ENCODE measurements at places on chromosomes 3 and 15. TPM values are rescaled to one million over a fixed set of nuclear protein-coding genes. Genes with fewer than 3 reads are reported as not detected.

- DNase-seq: no peak
Observed at GRCh38 chr3:141529717-141530414, 43.0 kb downstream of the RASA2 start.

DNA sequence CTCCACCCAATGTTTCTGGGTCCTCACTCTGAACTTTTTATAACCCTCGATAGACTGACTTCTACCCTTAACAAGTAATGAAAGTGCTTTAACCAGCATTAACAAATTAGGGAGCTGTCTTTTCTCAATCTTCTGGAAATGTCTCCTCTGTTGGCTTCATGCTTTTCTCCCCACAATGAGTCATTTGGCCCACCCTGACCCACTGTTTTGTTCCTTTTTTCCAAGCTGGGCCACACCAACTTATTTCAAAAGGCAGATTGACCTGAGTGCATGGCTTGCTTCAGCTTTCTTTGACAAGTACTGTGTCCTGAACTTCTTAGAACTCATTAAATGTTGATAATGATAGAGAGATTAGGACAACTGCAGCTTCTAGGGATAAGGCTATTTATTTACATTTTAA lies 199.6 kb upstream of the SEMA6D start:
- peak; percentile 13 for DNase-seq

GRCh38 chr3:168168743-168169142 lies 73.0 kb upstream of the GOLIM4 start:
- no peak for DNase-seq

DNA sequence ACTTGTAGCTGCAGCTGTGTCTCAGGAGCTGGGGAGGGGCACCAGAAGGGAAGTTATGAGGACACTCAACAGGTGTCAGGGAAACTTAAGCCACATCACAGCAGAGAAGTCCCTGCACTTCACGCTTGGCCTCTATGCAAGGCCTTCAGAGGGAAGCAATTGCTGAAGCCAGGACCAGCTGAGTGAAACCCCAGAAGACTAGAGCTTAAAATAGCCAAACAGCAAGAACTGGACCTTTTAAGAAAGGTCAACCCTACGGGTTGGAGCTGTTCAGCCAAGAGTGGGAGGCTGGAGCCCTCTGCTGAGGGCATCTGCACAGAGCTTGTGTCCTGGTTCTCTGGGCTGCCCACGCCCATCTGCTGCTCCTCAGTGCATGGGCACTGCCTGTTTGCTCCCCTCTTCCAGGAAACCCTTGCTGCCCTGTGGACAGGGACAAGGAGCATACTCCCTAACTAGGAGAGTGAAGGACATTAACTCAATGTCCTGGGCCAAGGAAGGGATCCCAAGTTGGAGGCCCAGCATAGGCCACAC lies 3.9 kb upstream of the GRAMD2A start:
- no peak for DNase-seq

- DNase-seq: no peak
Observed at GRCh38 chr15:73944161-73945129, 18.2 kb downstream of the LOXL1 start.

DNA sequence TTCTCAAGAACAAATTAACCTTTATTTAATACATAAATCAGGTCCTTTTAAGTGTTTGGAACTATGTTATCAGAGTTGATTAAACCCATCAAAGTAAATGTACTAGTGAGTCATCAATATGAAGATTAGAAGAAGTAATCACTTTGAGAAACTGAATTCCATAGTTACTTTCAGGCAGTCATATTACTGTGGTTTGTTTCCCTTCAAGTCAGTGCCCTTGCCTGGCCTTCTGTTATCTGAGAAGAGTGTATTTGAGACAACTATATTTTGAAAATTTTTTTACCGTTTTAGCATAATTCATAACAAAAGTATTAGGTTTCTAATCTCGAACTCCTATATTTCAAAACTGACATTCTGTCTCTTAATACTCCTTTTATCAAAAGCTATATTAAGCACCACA lies 73.6 kb downstream of the GMPS start:
- DNase-seq: peak; percentile 9

- DNase-seq: no peak
Observed at GRCh38 chr15:83892498-83892897, 238.6 kb downstream of the ADAMTSL3 start.

GRCh38 chr3:121748680-121749275 lies 763 bp downstream of the GOLGB1 start:
- DNase-seq: peak; percentile 50

DNA sequence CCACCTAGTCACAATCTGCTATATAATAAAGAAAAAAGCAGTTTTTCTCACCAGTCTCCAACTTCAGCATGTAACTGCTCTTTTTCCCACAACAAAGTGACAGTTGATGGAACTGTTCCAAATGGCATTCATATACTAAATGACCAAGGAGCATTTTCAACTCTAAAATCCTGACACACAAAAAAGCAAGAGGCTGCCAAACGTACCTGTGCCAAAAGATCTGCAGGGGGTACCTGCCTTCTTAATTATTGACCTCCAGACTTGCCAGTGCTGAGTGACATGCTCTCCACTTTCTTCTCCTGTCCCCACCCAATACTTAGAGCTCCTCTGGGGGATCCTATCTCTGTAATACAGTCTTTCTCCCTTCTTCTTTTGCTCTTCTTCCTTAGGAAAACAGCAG lies 18.0 kb downstream of the ZBED2 start:
- no peak for DNase-seq

- no peak for DNase-seq
Observed at GRCh38 chr15:45521596-45522327, 793 bp downstream of the SLC30A4 start.

DNA sequence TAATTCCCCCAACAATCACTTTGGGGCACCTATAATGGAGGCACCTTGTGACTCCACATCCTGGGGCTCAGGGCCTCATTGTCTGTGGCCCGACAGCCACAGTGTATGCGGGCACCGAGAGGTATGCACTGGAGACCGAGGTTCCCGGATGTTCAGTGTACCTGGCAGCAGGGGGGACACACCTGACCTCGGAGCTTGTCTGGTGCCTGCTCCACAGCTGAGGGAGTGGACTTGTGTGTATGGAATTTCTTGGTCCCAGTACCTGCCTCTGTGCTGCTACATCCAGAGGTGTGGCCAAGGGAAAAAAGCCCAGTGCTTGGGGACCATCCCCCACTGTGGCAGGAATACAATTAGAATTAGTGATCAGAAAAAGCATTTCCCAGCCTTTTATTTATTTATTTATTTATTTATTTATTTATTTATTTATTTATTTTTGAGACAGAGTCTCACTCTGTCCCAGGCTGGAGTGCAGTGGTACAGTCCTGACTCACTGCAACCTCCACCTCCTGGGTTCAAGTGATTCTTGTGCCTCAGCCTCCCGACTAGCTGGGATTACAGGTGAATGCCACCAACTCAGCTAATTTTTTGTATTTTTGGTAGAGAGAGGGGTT lies 8.8 kb upstream of the AEN start:
- no peak for DNase-seq

DNA sequence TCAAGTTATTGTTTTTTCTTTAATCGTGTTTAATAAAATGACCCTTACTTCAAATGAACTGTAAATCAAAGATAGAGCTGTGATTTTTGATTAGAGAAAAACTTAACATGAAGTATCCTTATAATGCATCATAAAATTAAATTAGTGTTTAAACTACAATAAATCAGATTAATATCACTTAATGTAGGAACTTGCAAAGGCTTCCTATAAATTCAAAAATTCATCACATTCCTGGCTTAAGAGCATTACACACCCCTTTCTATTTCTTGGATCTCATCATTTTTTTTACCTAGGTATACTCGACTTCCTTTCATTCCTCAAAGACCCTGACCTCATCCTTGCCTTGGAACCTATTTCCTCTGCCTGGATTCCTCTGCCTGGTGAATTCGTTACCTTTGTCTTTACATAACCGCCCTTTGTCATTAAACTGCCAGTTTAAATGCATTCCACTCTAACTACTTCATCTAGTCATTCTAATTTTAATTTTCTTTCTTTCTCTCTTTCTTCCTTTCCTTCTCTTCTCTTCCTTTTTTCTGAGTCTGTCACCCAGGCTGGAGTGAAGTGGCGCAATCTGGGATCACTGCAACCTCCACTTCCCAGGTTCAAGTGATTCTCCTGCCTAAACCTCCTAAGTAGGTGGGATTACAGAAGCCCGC lies 1244.5 kb downstream of the OTOL1 start:
- DNase-seq: no peak

GRCh38 chr3:25468866-25469319 lies 40.8 kb downstream of the RARB start:
- no peak for DNase-seq

DNA sequence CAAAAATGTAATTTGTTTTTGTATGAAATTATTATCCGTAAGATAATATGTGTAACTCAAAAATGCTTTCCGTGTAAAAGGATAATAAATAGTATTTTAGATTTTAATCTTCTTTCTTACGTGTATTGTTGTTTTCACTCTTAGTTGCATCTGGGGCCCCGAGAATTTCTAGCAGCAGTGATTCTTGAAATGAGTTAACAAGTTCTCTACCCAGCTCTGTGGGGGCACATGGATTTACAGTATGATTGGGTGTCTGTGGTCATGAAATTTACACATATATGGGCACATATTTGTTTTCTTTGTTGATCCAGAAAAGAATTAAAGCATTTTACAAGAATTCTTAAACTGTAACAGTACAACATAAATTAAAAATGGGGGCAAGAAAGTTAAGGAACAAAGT lies 145.9 kb upstream of the LRRFIP2 start:
- DNase-seq: no peak

- DNase-seq: peak; percentile 43
Observed at GRCh38 chr15:40470423-40471104, at the start of gene CHST14. TSS of gene CHST14 (plus strand) at chr15:40470984. CDS start at chr15:40471214, 230 bp downstream.

DNA sequence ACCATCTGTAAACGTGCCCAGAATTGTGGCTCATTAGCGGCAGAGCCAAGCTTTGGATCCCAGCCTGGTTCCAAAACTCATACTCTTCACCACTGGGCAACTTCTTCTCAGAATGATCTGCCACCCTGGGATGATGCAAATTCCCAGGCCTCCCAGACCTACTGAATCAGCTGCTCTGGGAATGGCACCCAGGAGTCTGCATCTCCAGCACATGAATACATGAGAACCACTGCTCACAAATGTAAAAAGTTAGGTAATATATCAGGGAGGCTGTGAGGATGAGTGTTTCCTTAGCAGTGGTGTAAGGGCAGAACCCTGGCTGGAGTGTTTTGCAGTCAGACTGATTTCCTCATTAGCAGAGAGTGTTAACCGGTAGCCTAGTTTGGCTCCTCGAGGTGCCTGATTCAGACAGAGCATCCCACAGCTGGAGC lies 94.2 kb downstream of the LIPC start:
- no peak for DNase-seq

GRCh38 chr3:32502946-32503286 lies 264 bp upstream of the CMTM6 start:
- DNase-seq: no peak

GRCh38 chr3:129534428-129535027 lies 6.1 kb downstream of the RHO start:
- DNase-seq: no peak

GRCh38 chr3:141849056-141849815 lies 27.2 kb upstream of the ATP1B3 start:
- DNase-seq: no peak

GRCh38 chr3:128992926-128993460 lies 883 bp downstream of the CFAP92 start:
- no peak for DNase-seq

GRCh38 chr3:42118762-42119361 lies 27.7 kb downstream of the TRAK1 start:
- DNase-seq: peak; percentile 49

DNA sequence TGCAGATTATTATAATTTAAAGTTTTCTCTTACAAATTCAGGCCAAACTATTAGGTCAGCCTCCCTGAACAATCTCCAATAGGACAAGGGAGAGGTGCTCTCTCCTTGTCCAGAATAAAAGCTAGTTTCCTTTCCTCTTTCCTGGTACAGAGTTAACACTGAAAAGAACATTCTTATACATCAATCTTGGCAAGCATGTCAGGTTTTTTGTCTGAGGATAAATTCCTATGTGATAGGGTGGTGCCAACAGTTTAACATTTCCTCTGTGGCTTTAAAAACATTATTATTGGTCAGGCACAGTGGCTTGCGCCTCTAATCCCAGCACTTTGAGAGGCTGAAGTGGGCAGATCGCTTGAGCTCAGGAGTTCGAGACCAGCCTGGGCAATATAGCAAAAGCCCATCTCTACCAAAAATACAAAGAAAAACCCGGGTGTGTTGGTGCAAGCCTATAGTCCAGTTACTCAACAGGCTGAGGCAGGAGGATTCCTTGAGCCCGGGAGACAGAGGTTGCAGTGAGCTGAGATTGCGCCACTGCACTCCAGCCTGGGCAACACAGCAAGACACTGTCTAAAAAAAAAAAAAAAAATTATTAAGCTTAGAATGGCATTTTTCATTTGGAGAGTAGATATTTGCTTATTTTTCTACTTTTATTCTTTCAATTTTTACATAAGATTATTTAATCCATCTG lies 13.7 kb upstream of the ULK4 start:
- DNase-seq: no peak

DNA sequence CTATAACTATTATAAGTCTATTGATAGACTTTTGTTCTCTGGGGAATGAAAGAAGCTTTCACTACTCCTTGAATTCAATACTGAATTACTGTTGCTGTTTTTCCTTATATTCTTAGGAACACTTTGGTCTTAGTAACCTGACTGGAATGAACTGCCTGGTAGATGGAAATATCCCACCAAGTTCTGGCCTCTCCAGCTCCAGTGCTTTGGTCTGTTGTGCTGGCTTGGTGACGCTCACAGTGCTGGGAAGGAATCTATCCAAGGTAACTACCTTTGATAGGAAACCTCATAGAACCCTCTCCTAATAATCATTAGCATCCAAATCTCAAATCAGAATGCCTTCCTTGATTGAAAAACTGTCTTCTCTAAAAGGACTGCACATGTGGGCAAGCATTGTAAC lies 69.1 kb downstream of the GALK2 start:
- DNase-seq: peak; percentile 33

- DNase-seq: no peak
Observed at GRCh38 chr15:40441565-40442531, 1.1 kb downstream of the BAHD1 start.

DNA sequence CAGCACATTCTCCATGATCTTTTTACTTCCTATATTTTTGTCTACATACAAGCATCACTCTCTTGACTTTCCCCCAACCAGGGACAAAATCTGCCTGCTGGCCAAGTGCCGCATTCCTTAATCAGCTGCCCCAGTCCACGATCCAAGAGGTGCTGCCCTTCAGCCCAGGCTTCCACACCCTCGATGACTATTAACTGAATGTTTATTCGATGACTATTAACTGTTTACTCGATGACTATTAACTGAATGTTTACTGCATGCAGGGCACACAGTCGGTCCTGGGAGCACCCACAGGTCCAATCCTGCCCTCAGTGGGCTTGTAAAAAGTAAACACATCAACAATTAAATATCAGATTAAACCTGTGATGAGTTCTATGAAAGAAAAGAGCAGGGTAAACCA lies 256.9 kb downstream of the ARRDC4 start:
- DNase-seq: no peak

GRCh38 chr3:193662757-193663322 lies 69.8 kb downstream of the OPA1 start:
- DNase-seq: no peak

The CIB2 gene
- total RNA-seq: 2.5 TPM

The HYAL1 gene
- total RNA-seq: 0.36 TPM

The TM4SF1 gene
- total RNA-seq: 366 TPM

The STRIT1 gene
- total RNA-seq: not detected

The CACNA1D gene
- total RNA-seq: under 0.01 TPM

The FOXB1 gene
- not detected for total RNA-seq

The MYEF2 gene
- total RNA-seq: 4.5 TPM

The CNBP gene
- total RNA-seq: 266 TPM

The NR1D2 gene
- 41.0 TPM for total RNA-seq

The ARPIN gene
- 3.9 TPM for total RNA-seq

The RAD54L2 gene
- 22.2 TPM for total RNA-seq

The CYP19A1 gene
- total RNA-seq: not detected

The GOLGB1 gene
- total RNA-seq: 56.1 TPM

The CCR3 gene
- not detected for total RNA-seq

The RYR3 gene
- total RNA-seq: 0.18 TPM
